T follicular helper cell (primary cell): ENCODE measurements at places on chromosomes 11 and 22.

DNA sequence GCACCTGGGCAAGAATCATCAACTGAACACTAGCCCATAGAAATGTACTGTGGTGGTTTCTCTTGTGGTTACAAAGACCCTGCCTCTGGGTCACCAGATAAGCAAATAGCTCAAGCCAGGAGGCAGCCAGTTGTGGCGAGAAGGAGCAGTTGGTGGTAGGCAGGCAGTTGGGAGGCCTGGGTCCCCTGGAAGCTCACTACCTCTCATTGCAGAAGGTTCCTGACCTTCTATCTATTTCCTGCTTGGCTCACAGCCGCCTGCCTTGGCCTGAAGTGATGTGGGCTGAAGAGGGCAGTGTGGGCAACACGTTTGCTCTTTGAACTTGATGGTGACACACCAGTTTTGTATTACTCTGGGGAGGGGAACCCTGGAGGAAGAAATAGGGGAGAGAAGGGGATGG, 34.7 kb downstream of the NECTIN1 start:
- no peak for DNase-seq

- peak; percentile 77 for DNase-seq
Observed at GRCh38 chr11:81869351-81870065, 864.2 kb downstream of the FAM181B start.

- DNase-seq: no peak
Observed at GRCh38 chr11:108774037-108774730, 109.3 kb downstream of the DDX10 start.

- no peak for DNase-seq
Observed at GRCh38 chr22:49676230-49676629, 151.4 kb downstream of the BRD1 start.

- DNase-seq: no peak
Observed at GRCh38 chr22:27880778-27881394, 38.2 kb downstream of the PITPNB start.

GRCh38 chr11:87459351-87459750, 421.6 kb downstream of the TMEM135 start:
- no peak for DNase-seq

- no peak for DNase-seq
Observed at GRCh38 chr11:133928628-133929059, 28.1 kb downstream of the IGSF9B start.

DNA sequence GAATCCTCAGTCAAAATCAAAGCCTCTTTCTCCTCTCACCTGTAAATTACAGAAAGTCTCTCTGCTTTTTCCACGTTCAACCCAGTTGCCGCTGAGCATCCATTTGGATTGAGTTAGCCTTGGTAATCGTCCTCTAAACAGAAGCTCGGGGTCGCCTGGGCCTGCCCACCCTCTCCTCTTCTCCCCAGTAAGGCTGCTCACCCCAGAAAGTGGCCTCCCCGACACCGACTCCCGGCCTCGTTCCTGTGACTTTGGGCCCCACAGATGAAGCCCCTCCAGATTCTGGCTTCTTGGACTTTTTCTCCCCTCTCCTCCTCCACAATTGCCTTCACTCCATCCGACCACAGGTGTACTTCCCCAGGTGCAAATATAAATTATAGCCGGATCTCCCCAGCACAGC, 1500.0 kb downstream of the BRD1 start:
- DNase-seq: no peak

- DNase-seq: no peak
Observed at GRCh38 chr11:105915021-105915420, 107.0 kb downstream of the MSANTD4 start.

- peak; percentile 27 for DNase-seq
Observed at GRCh38 chr11:1310772-1311468, 1.5 kb upstream of the TOLLIP start.
